EL (cell line): ENCODE measurements at places on chromosomes 5 and 9.
A peak's percentile ranks its signal among the peaks of the same experiment; 100 is the strongest.

- peak; percentile 9 for DNase-seq
These were observed 57.8 kb downstream of the ZNF462 start for GRCh38 chr9:106920701-106921283.

DNA sequence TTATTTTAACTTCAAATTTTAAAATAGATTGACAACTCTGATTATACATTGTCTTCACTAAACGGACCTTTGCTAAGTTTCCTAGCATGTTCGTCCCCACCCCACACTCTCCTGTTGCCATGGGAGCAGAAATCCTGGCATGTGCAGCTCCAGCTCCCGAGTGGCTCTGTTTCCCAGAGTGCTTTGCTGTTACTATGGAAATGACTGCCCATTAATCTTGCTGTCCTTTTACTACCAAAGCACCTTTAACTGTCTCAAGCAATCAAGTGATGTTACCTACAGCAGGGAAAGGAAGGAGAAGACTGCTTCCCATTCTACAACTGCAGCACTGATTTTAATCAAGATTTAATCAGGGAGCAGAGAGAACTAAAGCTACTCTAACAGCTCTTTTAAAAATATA, 212.0 kb upstream of the KIF2A start:
- peak; percentile 2 for DNase-seq

GRCh38 chr5:80798633-80799032, 143.8 kb upstream of the DHFR start:
- no peak for DNase-seq

GRCh38 chr5:138654281-138654867, 79.2 kb upstream of the HSPA9 start:
- peak; percentile 85 for DNase-seq

DNA sequence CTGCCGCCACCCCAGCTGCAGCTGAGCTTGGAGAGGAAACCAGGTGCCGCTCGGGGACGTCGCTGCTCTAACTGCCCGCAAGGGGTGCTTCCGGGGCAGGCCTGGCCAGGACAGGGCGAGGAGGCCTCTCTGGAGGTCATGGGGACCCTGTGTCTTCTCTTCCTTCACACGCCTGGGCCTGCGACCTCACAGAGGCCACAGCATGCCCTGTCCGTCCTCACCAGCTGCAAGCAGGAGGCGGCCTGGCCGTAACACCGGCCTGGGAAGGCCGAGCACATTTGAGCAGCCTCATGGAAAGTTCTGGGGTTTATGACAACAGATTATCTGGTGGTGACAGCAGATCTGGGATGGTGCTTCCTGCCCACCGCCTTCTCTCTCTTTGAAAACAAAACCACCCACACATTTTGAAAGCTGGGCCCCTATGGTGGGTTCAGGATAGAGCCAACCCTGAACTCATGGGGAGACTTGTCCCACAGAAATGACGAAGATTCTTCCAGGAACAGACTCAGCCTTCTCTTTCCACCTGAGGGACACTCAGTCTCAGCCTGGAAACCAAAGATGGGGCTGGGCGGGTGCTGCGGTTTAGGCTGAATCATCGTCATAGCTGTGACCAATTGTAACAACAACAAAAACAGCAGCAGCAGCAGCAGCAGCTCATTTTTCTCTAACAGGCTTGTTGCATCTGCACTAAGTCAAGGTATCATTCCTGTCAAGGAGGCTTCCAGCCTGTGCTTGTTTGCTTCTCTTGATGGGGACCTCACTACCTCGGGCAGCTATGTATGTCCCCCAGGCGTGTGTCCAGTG, 99.6 kb upstream of the RAPGEF1 start:
- peak; percentile 81 for DNase-seq

GRCh38 chr9:78905986-78906755, 609.2 kb downstream of the PSAT1 start:
- DNase-seq = no peak

GRCh38 chr9:312596-313320, 98.1 kb downstream of the DOCK8 start:
- no peak for DNase-seq

DNA sequence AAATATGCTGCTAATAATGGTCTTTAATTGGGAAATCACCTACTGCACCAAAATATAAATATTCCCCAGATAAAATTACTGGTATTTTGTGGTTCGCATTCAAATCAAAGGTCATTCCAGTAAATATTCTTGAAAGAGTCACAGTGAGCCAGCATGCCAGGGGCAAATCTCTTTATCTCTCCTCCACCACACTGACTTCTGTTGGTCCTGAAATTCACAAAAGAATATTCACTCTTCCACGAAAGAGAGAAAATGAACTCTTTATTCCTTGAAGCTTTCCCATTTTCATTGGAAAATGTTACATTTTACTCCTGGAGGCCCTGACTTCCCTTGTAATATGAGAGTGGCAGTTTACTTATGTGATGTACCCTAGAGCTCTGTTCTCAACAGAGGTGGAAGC, 39.7 kb downstream of the ZNF366 start:
- peak; percentile 60 for DNase-seq

GRCh38 chr5:58499231-58499630, 8.0 kb downstream of the GAPT start:
- DNase-seq = no peak
